Heart right ventricle (tissue), 16 donors: ENCODE measurements at places on chromosomes 5 and 9.
A peak's percentile ranks its signal among the peaks of the same experiment; 100 is the strongest.

GRCh38 chr9:76887003-76887821 lies 18.7 kb downstream of the PRUNE2 start:
- DNase-seq = no peak

DNA sequence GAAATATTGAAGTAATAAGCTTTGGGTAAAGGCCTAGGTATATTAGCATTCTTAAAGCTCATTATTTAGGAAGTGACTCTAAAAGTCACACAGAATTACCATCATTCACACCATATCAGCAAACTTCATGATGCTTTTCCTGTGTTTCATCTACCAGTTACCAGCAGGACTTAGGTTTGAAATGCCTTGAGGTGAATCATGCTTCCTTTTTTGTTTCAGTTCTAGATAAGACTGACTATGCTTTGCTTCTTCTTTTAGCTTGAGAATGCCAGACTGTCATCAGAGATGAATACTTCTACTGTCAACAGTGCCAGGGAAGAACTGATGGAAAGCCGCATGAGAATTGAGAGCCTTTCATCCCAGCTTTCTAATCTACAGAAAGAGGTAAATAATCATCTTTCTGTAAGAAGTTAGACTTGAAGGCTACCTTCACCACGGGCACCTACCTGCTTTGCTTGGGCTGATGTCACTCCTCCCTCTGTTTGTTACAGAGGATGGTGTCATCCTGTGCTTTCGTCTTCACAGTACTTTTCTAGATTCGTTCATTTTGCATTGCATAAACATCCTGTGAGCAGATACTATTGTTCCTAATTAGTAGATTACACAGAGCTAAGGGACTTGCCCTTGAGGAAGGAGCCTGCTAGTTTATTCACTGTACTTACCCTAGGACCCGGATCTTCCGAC lies 34.7 kb downstream of the LMNB1 start:
- DNase-seq = no peak

DNA sequence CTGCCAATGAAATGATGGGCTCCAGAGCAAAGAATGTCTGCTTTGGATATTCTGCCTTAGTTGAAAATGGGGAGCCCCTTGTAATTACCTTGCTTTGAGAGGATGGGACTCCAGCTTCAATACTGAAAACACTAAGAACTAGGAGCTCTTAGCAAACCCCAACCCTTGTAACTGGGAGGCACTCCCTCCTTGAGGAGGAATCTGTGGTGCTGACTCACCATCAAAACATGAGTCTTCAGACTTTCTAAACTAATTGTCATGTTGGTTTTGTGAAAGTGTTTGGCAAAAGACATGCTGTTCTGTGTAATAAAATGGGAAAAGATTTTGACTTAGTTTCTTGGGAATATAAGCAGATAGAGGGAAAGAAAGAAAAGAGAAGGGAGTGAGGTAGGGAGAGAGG lies 91.9 kb upstream of the PTPRD start:
- no peak for DNase-seq

- DNase-seq = no peak
Measured at GRCh38 chr9:131649646-131650045, 90.2 kb downstream of the RAPGEF1 start.

- DNase-seq = no peak
Measured at GRCh38 chr9:16848179-16848578, 22.3 kb downstream of the BNC2 start.

DNA sequence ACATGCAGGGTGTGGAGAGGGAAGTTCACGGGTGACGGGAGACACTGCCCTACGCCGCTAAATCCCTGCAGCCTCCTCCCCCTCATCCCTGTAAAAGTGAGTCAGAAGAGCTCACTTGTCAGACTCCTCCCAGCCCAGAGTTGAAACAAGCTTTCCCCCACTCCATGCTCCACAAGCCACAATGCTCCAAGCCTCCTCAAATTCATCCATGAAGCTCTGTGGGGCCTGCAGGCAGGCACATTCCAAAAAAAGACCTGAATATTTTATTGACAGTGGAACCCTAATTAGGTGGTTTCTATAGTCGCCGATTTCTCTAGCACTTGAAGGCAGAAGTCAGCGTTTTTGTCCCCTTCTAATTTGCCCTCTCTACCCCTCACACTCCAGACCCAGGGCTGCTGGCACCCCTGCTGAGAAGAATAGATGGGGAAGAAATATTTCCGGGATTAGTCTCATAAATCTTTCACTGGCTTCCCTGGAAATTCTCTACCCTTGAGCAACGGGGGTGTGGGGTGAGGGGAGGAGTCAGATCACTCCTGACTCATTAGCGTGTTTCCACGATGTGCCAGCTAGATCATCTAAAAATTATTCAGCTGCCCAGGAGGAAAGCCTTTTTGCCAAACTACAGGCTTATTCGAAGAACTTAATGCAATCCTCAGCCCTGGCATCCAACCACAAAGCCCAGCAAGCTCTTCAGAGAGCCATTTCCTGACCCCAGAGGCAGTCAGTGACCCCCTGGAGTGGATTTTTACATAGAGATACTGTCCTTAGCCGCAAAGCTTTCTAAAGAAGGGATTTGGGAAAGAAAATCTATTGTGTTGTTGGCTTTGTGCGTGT lies 97.1 kb downstream of the ENC1 start:
- DNase-seq = no peak

- DNase-seq = no peak
Measured at GRCh38 chr5:127699416-127699815, 3.8 kb upstream of the CCDC192 start.

- no peak for DNase-seq
Measured at GRCh38 chr5:44603496-44604272, 205.1 kb upstream of the MRPS30 start.

GRCh38 chr9:133730994-133731715 lies 7.0 kb downstream of the SARDH start:
- no peak for DNase-seq

DNA sequence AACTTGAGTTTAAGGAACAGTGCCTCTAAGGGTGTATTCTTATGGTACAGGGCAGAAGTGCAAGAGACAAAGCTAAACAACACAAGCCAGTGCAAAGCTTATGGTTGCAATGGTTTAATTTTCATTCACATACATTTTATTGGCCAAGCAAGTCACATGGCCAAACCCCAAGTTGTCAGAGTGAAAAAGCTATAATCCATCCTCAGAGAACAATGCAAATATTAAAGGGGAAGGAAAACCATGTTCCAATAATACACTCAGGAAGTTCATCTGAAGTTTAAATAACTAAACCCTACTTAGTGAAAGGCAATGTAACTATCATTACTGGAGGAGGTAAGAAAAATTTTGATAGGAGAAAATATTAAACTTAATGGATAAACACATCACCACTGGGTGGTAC lies 26.6 kb upstream of the TLR4 start:
- no peak for DNase-seq

DNA sequence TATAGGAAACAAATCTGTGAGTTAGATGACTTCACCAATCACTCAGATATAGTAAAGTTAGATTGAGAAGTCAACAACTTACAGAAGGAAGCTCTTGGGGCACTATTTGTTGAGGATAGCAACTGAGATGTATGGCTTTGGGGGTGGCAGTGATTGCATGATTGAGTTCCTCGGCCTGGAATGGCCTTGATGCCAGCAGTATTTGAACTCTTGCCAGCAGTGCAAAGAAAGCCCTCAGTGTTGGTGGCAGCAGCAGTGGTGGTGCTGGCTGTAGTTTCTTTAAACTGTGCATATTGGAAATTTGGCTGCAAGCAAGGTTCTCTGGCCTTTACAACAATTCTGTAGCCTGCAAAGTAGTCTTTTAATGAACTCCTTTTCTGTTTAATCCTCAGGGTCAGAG lies 41.4 kb upstream of the PJA2 start:
- DNase-seq = no peak

DNA sequence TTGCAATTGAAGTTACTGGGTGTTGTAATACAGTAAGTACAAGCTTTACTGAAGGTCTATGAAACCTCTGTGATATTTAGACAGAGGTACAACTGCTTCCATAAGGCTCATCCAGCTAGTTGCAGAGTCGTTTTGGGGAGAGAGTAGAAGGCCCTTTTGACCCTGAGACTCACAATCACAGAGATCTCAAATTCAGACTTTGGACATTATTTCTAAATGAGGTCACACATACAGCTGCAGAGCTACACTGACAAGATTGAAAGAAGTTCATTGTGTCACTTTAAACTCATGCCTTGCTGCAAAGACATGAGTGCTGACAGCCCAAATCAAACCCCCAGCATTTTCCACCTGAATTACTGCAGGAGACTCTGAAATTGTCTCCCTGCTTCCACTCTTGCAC lies 205.9 kb upstream of the TMEM161B start:
- DNase-seq = no peak

DNA sequence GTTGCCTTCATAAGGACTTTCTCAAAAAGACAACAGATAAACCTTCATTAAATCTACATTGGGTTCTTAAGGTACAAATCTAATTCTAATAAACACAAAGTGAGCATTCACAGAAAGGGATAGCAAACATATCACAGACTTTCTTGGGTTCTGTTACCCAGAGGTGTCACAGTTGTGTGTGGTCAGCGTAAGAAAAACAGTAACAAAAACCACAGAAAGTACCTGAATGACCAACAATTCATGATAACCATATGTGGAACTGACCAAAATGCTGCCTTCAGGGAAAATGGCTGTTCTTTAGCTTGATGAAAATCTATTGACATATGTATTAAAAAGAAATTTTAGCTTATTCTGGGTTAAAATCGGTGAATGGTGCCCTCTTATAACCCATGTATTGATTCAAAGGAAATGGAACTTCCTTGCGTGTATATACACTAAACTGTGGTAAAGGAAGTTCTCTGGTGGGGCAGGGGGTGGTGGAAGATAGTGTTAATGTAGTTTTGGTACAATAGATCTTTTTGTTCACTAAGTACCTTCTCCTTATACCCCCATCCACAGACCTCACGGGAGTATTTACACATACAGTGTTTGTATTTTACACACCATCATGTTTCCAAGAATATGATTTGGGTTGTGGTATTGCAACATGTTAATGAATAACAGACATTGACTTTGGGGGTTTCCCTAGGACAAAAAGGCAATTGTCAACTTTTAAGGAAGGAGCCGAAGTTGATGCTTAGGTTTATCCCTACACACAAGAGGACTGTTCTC lies 152.5 kb downstream of the APBA1 start:
- no peak for DNase-seq

DNA sequence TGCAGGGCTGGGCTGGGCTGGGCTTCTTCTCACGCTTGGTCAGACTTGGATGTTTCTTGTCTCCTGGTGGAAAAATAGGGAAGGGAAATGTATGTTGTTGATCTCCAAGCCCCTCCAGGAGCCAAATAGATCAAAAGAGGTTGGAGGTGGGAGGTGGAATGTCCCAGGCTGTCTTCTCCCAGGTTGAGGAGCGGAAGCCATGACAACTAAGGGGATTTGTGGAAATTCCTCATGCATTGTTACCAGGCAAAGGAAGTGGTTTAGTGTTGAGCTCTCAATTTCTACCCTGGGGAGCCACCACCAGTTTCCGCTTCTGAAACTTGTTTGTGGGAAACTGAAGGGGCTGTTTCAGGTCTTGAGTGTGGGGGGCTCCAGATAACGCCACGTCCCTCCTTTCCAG lies 79.0 kb downstream of the SPRY4 start:
- no peak for DNase-seq

GRCh38 chr9:114099669-114100270 lies 678 bp upstream of the KIF12 start:
- no peak for DNase-seq

- peak; percentile 36 for DNase-seq
Measured at GRCh38 chr9:10112798-10113197, 500.0 kb downstream of the PTPRD start.

GRCh38 chr5:122882831-122883230 lies 37.4 kb downstream of the SNX24 start:
- DNase-seq = no peak

- no peak for DNase-seq
Measured at GRCh38 chr9:116928884-116929283, 241.8 kb downstream of the TRIM32 start.

GRCh38 chr9:87592554-87593358 lies 95.1 kb downstream of the DAPK1 start:
- peak; percentile 58 for DNase-seq

GRCh38 chr5:154977409-154977808 lies 36.1 kb upstream of the KIF4B start:
- DNase-seq = no peak

DNA sequence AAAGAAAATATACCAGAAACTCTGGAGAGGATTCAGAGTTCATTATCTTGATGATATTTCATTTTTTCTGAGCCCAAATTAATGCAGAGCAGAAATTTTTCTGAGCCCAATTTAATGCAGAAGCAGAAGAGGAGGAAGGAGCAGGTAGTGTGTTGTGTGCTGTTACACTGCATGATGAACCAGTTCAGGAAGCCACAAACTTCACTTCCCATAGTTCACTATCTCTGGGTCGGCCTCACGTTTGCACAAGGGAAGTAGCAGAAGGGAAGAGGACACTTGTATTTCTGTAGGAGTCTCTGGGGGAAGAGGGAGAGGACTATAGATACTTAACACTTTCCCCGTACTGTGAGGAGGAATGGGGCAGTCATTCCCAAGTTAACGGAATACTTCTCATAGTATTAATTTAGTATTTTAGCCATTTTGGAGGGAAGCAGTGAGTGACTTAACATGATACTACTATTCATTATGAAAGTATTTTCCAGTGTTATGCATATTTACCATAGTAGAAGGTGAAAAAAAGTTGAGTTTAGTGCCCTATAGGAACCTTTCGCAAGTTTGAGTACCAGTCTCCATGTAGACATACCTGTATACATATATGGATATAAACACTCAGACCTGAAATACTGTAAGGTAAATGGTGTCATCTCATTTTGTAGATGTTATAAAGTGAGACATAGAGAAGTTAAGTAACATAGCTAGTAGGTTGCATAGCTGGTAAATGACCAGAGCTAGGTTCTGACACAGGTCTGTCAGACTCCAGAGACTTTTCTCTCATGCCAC lies 30.0 kb downstream of the XPA start:
- DNase-seq = no peak

- DNase-seq = no peak
Measured at GRCh38 chr9:127707766-127708165, 978 bp downstream of the CFAP157 start.

DNA sequence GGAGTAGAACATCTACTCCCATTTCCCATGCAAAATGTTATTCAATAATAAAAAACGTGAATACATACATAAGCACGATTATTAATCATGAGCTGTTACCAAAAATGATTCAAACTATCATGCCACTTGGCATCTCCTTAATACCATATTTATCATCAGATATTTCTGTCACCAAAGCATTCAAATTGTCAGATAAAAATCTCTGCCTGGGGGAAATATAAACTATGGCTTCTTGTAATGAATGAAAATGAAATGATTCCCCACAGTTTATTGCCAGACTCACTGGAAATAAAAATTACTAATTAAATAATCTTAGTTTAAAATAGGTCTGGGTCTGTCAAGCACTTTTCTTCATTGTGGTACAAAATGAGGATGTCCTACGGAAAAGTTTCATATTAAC lies 265.4 kb downstream of the EDIL3 start:
- DNase-seq = no peak

GRCh38 chr5:142520885-142521284 lies 165.0 kb downstream of the FGF1 start:
- no peak for DNase-seq
